ENCODE measurements at places on chromosomes 1 and 21.

GRCh38 chr1:5822266-5822665 is 170.0 kb downstream of the NPHP4 start:
- DNase-seq: no peak

DNA sequence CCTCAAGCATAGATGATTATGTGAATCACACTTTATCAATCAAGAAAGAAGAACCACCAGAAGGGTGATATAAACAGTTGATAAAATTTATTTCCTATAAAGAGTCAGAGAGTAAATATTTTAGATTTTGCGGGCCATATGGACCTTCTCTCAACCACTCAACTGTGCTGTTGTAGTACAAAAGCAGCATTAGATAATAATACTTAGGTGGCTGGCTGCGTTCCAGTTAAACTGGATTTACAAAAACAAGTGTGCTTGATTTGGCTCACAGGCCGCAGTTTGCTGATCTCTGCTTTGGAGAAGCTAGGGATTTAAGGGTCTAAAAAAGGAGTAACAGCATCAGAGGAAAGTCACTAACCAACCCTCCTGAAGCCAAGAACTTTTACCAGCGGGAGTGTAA is 1406.0 kb downstream of the KCNT2 start:
- DNase-seq: no peak

GRCh38 chr1:165315481-165315880 is 41.0 kb downstream of the LMX1A start:
- no peak for DNase-seq

- no peak for DNase-seq
Measured at GRCh38 chr1:7478809-7479499, 292.1 kb upstream of the VAMP3 start.

GRCh38 chr1:116405241-116406135 is 32.4 kb downstream of the ATP1A1 start:
- no peak for DNase-seq

DNA sequence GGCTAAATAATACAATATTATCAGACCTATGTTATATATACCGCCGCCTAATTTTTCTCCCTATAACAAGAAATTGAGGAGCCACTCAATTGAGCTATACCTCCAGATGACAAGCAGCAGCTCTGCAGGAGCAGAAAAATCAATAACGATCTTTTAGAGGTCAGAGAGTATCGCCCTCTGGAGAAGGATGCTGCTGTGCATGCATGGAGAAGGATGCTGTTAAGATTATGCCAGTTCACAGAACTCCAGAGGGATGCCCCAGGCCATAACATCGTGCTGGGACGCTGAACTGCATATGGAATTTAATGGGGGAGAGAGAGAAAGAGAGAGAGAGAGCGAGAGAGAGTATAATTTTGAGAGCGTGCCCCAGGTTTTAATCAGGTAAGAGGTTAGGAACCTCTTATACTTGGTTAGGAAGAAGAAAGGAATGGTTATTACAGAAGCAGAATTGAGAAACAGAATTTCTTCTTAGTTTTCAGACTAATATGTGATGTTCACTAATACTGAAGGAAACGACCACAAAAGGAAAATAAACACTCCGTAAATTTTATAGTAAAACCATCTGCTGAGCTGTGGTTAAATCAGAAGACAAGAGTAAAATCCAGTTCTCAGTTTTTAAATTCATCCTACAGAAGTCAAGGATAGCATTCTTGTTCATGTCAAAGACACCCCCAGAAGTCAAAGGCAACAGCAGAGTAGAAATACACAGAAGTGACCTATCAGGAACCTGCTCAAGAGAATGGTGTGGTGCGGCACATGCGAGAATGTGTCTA is 111.1 kb downstream of the SMYD2 start:
- DNase-seq: no peak

DNA sequence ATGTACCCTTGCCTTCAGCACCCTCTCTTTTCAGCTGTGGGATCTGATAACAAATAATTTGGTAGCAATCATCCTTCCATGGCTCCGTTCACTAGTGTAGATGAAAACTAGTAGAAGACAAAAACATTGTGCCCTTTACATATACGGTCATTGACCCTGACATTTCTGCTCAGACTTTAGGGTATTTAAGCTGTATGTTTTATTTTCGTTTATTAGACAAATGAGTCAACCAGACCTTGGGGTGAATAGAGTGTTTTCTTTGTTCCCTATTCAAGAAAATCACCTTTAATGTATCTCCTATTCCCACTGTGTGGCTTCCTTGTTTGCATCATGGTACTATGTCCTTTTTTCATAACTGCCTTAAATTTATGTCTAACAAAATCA is 187.3 kb downstream of the VAV3 start:
- DNase-seq: no peak

DNA sequence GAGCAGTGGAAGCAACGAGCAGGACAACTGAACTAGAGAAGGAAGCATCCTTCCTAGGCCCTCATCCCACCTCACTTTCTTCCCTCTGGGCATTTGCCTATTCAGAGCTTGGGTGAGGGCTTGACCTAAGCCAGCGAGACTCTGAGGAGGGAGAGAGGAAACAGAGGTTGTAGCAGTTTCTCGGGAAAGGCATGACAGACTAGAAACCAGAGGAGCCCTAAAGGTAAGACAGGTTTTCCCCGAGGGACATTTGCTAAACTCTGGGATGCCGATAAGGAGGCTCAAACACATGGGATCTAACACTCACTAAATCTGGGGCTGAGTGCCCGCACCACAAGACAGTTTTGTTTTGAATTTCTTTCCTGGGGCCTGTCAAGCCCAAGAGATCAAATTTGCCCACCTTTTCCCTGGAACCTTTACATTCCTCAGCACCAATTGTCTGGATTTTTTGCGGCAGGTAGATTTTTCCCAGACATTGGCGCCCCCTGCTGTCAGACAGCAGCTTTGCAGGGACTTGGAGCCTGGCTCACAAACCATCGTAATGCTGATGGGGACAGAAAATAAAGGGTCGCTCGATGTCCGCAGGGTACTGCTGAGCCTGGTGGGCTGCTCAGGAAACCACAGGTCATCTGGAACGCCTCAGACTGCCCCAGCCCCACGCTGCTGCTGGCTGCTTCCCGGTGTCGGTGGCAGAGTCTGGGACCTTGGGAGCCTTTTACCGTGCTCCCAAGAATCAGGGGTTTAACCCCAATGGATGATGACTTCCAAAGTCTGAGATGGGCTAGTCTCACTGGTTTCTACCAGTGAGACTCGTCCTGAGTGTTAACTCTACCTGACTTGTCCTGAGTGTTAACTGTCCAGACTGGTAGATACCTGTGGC is 23.4 kb upstream of the TSPAN2 start:
- DNase-seq: peak; percentile 28

DNA sequence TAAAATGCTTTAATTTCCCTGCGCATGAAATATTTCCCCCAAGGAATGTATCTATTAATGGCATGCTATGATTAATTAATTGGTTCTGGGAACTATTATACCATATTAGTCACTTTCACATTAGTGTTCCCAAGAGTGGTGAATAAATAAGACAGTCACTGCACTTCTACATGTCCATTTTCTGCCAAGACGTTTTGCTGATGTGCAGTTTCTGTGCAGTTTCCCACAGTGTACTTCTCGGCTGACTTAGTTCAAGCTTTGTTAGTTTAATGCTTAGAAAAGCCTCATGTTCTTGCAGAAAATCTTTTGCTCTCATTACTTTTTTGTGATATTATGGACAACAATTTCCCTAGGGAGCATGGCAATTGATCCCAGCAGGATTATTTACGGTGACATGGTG is 1014.5 kb downstream of the BRINP3 start:
- DNase-seq: no peak

- DNase-seq: no peak
Measured at GRCh38 chr1:226217273-226217672, 6.2 kb upstream of the MIXL1 start.

GRCh38 chr1:67647036-67647798 is 37.8 kb upstream of the GADD45A start:
- DNase-seq: no peak

GRCh38 chr1:247295274-247295684 is 36.4 kb downstream of the ZNF496 start:
- no peak for DNase-seq

DNA sequence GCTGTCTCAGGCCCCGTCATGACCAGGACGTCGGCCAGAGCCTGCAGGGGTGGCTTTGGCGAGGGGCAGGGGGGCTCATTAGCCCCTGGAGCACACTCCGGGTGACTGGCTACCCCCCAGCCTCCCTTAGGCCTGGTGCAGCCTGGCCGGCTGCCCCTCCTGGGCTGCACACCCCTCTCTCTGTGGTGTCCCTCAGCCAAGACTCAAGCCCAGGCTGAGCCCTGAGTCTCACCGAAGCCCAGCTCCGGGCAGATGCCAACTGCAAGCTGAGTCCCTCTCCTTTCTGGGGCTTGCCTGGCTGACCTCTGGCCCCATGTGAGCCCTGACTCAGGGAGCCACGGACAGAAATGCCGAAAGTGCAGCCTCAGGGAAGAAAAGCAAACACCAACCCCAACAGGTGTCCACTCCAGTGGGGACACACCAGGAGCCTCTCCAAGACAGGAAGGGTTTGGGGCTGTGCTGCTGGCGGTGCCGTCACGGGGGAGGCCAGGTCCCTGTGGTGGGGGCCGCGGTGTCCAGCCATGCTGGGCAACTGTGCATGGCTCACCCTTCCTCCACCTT is 5.3 kb upstream of the IBA57 start:
- DNase-seq: no peak

- DNase-seq: no peak
Measured at GRCh38 chr1:184060316-184060715, 8.8 kb downstream of the TSEN15 start.

DNA sequence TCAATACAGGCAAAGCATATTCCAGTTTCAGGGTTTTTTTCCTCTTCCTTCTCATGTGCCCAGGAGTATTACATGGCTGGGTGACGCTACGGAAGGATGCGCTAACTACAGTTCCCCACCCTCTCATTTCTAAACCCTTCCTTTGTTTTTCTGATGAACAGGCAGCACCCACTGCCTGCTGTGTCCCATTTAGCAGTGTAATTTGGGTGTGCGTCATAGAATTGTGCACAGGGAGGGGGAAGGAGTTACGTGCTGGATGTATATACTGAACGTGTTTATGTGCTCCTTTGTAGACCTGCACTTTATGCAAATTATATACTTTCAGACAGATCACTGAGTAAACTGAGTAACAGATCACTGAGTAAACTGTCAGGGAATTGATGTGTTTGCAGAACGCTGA is 44.5 kb downstream of the ELAPOR1 start:
- DNase-seq: no peak

- no peak for DNase-seq
Measured at GRCh38 chr1:77548285-77548684, 134.2 kb downstream of the ZZZ3 start.

DNA sequence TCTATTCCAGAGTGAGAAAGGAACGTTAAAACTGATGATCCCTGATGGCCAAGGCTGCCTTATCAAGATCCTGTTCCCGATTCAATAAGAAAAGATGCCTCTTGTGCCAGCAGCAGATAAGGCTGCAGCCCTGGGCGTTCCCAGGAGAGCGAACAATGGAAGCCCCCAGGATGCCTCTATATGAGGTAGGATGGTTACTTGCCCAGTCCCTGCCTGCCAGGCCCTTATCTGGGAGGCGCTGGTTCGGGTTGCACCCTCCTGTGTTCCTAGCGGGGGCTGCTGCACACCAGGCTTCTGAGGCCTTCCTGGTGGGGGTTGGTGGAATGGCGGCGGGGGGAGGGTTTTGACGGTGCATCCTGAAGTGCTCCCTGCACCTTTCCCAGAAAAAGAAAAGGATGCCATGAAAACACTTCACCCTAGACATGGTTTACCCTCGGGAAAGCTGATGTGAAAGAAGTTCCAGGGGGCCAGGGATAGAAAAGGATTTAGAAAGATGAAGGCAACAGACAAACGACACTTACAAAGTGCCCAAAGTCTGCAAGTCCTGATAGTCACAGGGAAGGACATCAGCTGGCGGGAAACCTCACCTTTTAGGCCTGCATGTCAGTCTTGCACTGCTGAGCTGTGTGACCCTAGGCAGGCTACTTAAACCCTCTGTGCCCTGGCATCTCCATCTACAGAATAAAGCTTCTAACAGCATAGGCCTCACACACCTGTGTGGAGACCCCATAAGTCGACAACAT is 100.3 kb downstream of the KCNJ15 start:
- DNase-seq: no peak

GRCh38 chr1:168942165-168942564 is 164.3 kb upstream of the ATP1B1 start:
- no peak for DNase-seq

GRCh38 chr1:26015358-26015757 is 6.2 kb upstream of the EXTL1 start:
- DNase-seq: no peak

GRCh38 chr1:205339717-205340116 is 17.0 kb downstream of the KLHDC8A start:
- DNase-seq: no peak

DNA sequence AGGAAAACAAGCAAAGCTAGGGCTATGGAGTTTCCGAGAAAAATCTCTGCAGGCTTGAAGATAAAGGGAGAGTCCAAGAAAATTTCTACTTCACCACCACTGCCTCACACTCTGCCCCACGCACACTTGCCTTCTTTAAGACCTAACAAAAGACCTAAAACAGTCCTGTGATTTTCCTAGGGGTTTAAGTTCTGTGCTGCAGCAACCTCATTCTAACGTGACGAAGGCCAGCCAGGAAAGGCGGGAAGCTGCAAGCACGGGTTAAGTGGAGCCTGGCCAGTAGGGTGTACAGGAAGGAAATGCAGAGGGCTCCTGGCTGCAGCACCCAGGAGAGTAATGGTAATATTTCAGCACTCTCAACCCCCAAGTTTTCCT is 1.5 kb downstream of the SPATA6 start:
- DNase-seq: no peak

- no peak for DNase-seq
Measured at GRCh38 chr1:189805735-189806134, 671.9 kb downstream of the BRINP3 start.

Measured in stimulated activated CD4-positive, alpha-beta T cell treated with anti-CD3 and anti-CD28 coated beads, Interleukin-4, amount 100 ng/mL, for 4 hours (primary cell).